ENCODE measurements at places on chromosomes 6 and 20.

- no peak for DNase-seq
Measured at GRCh38 chr6:10362300-10362699, 52.6 kb downstream of the TFAP2A start.

GRCh38 chr6:143615785-143616184 lies 62.0 kb upstream of the PHACTR2 start:
- DNase-seq, result no peak

- DNase-seq, result no peak
Measured at GRCh38 chr6:37172912-37173492, 3.0 kb downstream of the PIM1 start.

GRCh38 chr20:20435453-20435852 lies 67.5 kb downstream of the INSM1 start:
- DNase-seq, result peak; percentile 8

DNA sequence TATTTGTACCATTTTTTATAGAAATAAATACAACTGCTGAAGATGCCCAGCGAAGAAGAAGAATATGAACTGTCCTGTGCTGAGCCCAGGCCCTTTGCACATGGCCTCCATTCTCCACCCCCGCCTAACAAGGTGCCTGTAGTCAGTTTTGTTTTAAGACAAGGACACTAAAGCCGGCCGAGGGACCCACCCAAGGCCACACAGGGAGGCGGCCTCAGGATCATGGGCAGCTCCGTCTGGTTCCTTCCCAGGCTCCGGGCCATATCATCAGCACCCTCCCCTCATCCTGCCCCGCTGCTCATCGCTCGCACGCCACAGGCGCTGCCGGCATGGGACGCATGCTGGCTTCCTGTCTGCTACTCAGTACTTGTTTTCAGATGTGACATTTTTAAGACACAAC lies 21.3 kb downstream of the PSMG4 start:
- no peak for DNase-seq

DNA sequence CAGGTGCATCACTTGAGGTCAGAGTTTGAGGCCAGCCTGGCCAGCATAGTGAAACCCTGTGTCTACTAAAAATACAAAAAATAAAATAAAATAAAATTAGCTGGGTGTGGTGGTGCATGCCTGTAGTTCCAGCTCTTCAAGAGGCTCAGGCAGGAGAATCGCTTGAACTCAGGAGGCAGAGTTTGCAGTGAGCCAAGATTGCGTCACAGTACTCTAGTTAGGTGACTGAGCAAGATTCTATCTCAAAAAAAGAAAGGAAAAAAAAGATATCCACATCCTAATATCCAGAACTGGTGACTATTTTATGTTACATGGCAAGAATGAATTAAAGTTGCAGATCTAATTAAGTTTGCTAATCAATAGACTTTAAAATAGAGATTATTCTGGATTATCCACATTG lies 32.5 kb downstream of the SCGN start:
- no peak for DNase-seq

GRCh38 chr20:32837157-32837556 lies 17.4 kb downstream of the MAPRE1 start:
- no peak for DNase-seq

DNA sequence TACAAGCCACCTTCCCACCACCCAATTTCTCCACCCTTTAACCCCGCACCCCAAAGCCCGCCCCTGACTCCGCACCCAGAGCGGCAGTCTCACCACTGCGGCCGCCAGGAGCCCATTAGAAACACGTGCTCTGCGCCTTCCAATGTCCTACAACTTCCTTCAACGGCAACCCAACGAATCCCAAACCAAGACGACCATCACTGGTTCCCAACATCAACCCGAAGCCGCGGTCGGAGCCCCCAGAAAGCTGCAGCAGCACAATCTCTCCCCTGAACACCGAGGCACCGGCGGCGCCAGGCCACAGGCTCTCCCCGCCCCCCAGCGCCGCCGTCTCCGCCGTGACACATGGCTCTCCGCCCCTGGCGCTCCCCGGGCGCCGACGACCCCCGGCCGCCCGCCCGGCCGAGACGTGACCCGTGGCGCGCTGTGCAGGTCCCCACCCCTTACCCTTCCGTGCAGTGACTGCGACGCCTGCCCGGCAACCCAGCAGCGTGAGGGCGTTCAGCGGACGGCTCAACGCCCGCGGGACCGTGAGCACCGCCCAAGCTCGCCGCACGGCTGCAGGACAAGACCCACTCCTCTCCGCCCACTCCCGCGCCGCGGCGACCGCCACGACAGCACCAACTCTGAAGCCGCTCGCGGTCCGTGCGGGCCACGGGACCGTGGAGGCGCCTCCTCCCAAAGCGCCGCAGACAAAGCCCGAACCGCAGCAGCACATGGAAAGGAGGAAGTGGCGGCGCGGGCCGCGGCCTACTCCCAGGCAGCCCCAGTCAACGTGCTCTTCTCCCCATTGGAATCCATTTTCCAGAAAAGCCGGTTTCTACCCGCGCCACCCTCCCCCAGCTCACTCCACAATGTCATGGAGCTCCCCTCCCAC lies 551 bp downstream of the SYNCRIP start:
- DNase-seq, result peak; percentile 63

- no peak for DNase-seq
Measured at GRCh38 chr6:24902782-24903181, 33.0 kb downstream of the RIPOR2 start.

- no peak for DNase-seq
Measured at GRCh38 chr20:17658648-17658993, 23.4 kb downstream of the RRBP1 start.

GRCh38 chr20:62602550-62602949 lies 39.8 kb upstream of the SLCO4A1 start:
- DNase-seq, result peak; percentile 69

Measured in activated CD8-positive, alpha-beta T cell treated with anti-CD3 and anti-CD28 coated beads for 36 hours (primary cell).